ENCODE measurements at places on chromosomes 7 and 10. TPM values are rescaled to one million over a fixed set of nuclear protein-coding genes. Genes with fewer than 3 reads are reported as not detected.

PRKG1 gene
- total RNA-seq: not detected

AKR1E2 gene
- 13.4 TPM for total RNA-seq

ATG9B gene
- 6.9 TPM for total RNA-seq

ELN gene
- total RNA-seq: not detected

CDH23 gene
- total RNA-seq: 1.6 TPM

BCAP29 gene
- total RNA-seq: 31.4 TPM

FGFR2 gene
- total RNA-seq: not detected

- DNase-seq: no peak
Observed at GRCh38 chr7:146345251-146345650, 228.7 kb downstream of the CNTNAP2 start.

- DNase-seq: no peak
Observed at GRCh38 chr10:91864099-91864498, 45.2 kb downstream of the FGFBP3 start.

- peak; percentile 49 for DNase-seq
Observed at GRCh38 chr10:21517134-21518031, 8.1 kb downstream of the SKIDA1 start.

- no peak for DNase-seq
Observed at GRCh38 chr10:123327450-123327849, 173.2 kb downstream of the BUB3 start.

DNA sequence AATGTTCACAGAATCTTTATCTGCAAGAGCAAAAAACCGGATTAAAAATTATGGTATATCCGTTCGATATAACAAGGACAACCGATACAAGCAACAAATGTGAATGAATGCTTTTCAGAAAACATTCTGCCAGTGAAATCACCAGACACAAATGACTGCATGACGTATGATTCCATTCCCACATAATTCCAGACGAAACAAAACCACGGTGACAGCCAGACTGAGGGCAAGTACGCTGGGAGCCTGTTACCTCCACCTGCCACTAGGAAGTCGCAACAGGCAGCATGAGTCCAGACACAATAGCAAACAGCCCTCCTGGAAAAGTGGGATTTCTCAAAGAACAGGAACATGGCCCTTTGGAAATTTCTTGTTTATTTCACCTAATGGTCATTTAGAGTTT, 41.7 kb downstream of the MAD1L1 start:
- no peak for DNase-seq

DNA sequence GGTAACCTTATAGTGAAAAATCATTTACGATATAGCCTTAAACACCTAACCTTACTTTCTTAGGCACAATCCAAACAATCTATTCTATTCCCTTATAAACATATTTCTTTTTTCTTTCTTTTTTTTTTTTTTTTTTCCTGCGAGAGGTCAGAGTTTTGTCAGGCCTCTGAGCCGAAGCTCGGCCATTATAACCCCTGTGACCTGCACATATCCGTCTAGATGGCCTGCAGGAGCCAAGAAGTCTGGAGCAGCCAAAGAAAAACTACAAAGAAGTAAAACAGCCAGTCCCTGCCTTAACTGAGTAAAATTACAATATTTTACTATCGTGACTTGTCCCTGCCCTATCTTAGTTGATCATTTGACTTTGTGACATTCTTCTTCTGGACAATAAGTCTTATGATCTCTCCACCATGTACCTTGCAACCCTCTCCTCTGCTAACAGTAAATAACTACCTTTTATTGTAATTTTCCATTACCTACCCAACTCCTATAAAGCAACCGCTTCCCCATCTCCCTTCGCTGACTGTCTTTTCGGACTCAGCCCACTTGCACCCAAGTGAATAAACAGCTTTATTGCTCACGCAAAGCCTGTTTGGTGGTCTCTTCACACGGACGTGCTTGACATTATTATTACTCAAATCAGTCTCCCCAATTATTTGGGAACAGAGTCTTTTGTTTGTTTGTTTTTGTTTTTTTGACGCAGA, 64.5 kb downstream of the AOAH start:
- DNase-seq: no peak

- DNase-seq: no peak
Observed at GRCh38 chr10:116752969-116753665, 10.8 kb upstream of the HSPA12A start.

- DNase-seq: no peak
Observed at GRCh38 chr7:129454249-129454551, 20.0 kb downstream of the STRIP2 start.

- DNase-seq: peak; percentile 89
Observed at GRCh38 chr10:69629897-69630650, at the start of gene FAM241B. FAM241B (plus strand) TSS chr10:69630247; CDS start chr10:69631744, 1,497 bp downstream.

DNA sequence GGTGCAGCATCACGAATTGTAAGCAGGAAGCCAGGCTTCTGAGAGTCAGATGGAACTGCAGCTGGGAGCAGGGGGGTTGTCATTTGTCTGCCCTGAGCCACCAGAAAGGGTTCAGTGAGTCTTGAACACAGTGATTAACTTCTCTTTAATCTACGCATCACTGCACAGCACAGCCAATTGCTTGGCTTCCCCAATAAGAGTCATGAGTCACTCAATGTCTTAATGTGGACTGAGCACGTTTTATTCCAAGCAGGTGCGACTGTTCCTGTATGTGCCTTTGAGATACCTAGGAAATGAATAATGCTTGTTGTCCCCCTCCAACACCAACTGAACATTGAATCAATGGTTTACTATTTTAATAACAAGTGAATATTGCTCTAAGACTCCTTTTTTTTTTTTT, 26.0 kb upstream of the PLEKHA1 start:
- no peak for DNase-seq

DNA sequence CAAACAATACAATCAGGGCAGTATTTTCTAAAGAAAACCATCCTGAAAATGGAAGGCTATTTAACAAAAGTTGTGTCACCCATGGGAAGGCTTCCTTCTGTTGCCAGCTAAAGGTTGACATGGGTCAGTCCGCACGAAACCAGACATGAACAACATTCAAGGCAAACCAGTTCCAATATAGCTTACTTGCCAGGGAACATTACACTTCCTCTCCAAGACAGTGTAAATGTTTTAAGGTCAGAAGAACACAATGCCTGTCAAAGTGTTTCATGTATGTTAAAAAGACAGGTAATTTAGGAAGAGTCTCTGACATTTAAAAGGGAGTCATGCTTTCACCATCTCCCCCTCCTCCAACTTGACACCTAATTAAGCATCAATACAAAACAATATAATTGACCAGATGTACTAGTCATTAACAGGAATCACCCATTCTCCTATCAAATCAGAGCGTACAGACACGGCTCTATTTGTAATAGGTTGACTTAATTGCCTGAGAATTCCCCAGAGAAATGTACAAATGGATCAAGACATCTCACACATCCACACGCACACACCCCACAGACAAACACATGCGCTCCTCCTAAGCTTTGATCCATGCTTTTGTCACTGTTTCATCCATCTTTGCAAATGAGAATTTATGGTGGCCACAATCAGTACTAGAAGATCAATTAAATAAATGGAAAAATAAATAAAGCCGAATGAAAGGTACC, 69.5 kb downstream of the CACNA2D1 start:
- DNase-seq: no peak

DNA sequence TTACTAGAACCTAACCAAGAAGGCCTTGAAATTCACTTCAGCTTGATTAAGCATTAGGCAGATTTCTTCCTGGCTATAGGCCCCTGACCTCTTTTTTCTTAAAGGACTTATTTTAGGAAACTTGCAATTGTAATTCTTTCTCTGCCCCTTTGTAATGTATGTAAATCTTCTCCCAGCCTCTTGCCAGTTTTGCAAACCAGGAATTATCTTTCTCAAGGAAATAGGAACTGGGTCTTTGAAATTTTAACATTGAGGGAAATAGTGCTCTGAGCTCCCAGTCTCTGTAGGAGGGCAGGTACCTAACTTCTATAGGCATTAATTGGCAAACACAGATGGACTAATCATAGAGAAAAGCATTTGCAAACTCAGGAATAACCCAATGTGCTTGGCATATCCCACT, 342.7 kb downstream of the THSD7A start:
- DNase-seq: no peak

GRCh38 chr7:945556-946255, 8.8 kb downstream of the ADAP1 start:
- DNase-seq: no peak

DNA sequence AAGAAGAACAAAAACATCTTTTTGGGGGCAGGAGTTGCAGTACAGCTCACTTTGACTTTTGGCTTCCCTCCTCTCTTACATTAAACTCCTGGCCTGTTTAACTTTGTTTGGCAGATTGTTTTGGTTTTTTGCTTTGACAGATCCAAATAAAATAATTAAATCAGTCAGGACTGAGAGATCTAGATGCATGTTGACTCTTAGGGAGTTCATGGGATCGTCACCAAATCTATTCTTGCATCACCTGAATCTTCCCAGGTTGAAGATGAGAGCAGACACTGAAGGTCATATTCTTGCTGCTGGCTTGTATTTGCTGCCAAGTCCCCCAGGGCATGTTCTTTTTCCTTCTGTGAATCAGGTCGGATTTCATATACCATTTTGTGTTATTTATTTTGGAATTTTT, 759.4 kb downstream of the CNTNAP2 start:
- no peak for DNase-seq

DNA sequence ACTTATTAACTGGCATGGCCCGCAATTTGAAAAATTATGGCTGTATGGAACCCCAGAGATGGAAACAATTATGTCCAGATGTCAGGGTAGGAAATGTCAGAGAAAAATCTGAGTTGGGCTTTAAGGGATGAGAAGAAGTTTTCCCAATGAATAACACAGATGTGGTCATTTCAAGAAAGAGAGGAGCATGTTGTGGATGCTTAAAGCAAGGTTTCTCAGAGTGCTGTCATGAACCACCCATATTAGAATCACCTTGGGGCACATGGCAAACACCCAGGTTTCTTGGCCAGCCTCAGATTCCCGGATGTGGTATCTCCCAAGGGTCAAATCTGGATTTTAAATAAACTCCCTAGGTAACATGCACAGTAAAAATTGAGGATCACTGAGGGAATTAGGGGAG, 43.6 kb downstream of the LAMB4 start:
- no peak for DNase-seq

DNA sequence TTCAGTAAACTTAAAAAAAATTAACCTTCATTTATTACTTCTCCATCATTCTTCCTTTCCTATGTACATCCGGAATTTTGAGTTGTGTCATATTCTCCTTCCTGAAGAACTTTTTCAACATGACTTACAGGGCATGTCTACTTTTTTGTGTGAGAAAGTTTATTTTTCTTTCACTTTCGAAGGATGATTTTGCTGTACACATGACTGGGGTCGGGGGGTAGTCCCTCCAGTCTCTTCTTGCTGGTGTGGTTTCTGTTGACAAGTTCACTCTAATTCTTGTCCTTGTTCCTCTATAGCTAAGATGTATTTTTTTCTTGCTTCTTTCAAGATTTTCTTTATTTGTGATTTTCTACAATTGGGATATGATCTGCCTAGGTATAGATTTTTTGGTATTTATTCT, 55.8 kb downstream of the INPP5A start:
- DNase-seq: peak; percentile 54

Data from activated CD4-positive, alpha-beta T cell treated with anti-CD3 and anti-CD28 coated beads for 36 hours (primary cell).